RWPE1 (cell line): ENCODE measurements at places on chromosomes 11 and 22.

DNA sequence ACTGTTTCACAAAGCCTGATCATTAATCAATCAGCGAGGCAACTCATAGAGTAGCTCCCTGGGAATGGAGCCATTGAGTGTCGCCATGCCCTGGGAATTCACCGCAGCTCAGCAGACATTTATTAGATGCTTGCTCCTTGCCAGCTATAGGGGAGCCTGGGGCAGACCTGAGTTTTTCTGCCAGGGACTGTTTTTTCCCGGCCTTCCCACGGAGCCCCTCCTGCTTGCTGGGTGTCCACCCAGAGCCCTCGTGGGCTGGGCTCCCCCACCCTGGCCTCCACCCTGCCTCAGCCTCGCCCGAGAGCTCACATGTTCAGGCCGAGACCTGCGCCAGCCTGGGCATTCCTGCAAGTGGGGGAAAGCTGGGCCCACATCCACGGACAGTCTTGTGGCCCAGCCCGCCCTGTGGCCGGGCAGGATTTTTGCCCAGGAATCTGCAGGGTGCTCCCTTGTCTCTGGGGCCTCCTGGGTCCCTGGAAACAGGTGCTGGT, 64.9 kb downstream of the SMIM38 start:
- no peak for DNase-seq

DNA sequence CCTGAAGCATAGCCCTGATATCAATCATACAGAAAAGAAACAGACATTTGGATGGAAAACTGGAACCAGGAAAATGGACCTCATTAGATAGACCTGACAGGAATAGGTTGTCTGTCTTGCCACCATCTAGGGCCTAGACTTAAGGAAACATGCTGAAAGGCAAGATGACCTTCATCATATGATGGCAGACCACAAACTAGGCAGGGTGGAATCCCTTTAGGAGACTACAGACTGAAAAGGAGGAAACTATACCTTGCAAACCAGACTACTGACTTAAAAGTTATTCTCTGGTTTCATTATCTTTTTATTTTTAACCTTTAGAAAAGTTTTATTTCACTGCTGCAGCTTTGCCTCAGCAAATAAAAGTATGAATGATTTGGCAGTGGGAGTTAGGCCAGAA, 20.3 kb downstream of the SBF2 start:
- no peak for DNase-seq

GRCh38 chr11:106681435-106681834, 336.8 kb downstream of the GUCY1A2 start:
- no peak for DNase-seq

DNA sequence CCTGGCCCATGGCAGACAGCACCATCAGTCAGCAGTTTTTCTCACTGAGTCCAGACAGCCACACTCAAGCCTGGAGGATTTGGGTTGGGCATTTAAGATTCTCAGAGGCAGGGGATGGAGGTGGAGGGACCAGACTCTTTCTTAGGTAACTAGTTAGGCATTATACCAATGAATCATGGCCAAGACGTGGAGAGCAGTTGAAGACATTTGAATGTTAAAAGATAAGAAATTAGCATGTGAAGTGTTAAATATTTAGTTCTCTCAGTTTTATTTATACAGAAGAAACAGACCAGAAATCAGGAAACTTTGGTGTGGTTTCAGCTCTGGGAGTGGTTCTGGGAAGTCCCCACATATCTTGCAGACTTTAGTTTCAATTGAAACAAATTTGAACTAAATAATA, 9.9 kb downstream of the GTF2H1 start:
- no peak for DNase-seq

- DNase-seq: peak; percentile 72
Measured at GRCh38 chr11:88420165-88420791, 82.7 kb upstream of the CTSC start.

DNA sequence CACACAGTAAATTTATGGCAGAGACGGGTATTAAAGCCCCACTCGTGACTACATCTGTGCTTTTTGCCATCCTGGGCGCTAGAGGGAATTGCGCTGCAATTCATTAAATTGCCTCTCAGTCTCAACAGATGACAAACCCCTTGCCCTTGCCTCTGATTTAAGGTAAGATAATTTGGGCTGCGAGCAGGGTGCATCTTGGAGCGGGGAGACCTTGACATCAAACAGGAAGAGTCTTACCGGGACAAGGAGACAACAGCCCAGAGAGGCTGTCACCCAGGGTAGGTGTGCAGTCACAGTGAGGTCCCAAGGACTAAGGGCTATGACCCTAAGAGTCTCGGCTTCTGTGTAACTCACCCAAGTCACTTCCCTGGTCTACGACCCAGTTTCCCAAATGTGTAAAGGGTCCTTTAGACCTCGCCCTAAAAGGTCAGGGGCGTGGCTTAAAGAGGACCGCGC, 449 bp upstream of the TOM1 start:
- DNase-seq: peak; percentile 5

DNA sequence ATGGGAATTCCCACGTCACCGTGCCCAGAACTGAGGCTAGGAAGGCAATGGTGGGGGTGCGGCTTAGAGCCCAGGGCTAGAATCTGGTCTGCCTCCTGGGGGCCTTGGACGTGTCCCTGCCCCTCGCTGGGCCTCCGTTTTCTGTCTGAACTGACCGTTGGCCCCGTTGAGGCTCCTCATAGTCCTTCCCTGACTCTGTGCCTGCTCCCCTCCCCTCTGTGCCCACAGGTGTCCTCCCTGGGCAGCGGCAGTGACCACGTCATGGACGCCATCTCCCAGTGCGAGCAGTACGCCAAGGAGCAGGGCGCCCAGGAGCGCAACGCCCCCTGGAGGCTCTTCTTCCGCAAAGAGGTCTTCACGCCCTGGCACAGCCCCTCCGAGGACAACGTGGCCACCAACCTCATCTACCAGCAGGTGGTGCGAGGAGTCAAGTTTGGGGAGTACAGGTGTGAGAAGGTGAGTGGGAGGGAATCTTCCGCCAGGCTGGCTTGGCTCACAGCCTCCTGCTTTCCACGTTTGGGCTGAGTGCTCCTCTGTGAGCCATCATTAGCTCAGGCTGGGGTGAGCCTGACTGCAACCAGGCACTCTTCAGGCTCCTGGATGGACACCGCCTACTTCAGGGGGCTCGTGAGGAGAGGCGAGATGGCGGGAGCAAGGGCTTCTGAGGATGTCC, 63.9 kb downstream of the MYO7A start:
- DNase-seq: peak; percentile 81

- no peak for DNase-seq
Measured at GRCh38 chr11:64198511-64198910, 8.0 kb upstream of the FERMT3 start.

- peak; percentile 4 for DNase-seq
Measured at GRCh38 chr11:27013781-27014361, 20.0 kb downstream of the FIBIN start.

GRCh38 chr11:57764566-57764965, 3.0 kb downstream of the CTNND1 start:
- DNase-seq: no peak

DNA sequence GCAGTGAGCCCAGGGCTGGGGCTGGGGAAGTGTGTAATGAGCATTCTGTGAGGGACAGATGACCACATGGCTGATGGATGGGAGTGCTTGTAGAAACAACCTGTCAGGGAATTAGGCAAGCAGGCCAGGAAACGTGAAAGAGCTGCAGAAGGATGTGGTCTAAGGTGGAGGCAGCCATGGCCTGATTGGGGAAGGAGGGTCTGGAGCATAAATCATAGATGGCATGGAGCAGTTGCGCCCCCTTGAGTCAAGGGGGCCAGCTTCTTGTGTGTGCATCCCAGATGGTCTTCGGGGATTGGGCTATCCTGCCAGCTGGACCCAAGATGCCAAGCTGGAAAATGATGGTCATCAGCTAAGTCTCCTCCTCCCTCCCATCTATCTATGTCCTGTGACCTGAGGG, 119.4 kb upstream of the CLPB start:
- no peak for DNase-seq

DNA sequence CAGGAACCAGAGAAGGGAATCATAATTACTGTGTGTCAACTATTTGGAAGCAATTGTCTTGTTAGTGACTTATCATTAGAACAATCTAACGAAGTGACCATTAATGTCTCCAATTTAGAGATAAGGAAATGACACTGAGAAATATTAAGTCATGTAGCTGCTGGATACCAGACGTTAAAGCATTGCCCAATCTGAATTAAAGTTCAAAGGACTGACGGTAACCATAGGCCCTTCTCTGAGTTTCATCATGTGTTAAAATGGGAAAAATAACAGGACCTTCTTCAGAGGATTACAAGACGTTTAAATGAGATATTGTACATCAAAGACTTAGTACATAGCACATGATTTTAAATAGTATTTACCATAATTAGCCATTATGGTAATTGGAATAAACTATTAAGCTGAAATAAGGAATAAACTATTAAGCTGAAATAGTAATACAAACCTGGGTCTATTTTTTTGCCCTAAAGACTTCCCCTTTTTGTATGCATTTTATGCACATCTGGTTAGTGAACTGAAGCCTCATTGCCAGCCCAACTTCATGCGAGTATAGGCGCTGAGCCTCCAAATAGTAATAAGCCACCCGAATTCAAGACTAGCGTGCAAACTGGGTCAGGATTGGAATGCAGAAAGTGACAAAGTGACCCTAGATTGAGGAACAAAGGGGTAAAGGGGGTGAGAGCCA, 41.0 kb downstream of the GLYATL1 start:
- no peak for DNase-seq

GRCh38 chr22:21933910-21934309, 18.7 kb downstream of the PPM1F start:
- DNase-seq: no peak

GRCh38 chr11:97201743-97202612, 812.2 kb downstream of the JRKL start:
- no peak for DNase-seq

- no peak for DNase-seq
Measured at GRCh38 chr11:87753143-87753542, 422.1 kb downstream of the RAB38 start.

DNA sequence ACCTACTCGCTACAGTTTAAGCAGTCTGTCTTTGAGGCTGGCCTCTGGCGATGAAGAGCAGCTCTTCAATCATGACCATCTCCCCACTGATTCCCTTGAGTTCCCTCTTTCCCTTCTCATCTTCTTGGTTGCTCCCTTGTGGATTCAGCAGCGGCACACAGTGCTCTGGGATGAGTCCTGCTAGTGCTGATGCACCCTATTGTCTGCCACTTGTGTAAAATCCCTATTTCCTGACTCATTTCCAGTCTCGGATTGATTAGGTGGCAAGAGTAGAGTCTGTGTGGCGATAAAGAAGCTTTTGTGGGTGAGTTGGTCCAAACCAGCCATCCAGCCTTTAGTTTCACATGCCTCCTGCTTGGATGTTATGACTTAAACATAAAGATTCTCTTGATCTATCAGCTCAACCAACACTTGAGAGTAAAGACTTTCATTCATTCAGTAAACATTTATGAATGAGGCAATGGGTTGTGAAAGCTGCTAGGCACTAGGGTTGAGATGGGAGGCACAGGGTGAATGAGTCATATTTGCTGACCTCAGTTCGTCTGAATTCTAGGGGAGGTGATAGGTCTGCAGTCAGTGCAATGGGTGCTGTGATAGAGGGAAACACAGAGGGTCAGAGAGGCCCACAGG, 219.4 kb upstream of the RAG2 start:
- peak; percentile 30 for DNase-seq

DNA sequence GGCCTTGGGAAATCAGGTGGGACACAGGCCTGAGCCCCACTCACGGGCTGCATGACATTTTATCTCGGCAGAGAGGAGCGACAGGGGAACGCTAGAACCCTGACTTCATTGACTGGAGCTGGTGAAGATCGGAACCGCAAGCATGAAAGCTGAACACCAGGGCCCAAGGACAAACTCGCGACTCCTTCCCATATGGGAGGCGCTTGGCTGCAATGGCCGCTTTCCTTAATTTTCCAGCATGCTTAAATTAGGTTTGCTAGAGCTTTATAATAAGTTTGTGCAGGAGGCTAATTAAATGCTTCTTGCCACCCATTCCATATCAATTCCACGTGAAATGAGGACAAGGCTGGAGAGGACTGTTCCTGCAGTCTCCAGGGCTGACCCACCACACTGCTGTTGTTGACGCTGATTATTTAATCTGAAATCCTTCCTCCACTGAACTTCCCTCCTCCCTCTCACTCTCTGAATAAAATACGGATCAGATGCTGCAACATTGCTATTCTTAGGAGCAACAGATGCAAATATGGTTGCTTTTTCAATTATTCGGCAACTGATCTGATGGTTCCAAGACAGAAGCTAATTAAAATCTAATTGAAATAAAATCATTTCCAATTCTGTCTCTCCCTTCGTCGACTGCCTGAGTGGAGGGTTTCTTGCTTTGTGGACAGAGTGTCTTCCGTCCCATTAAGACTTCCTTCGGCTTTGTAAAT, 692.9 kb downstream of the OPCML start:
- no peak for DNase-seq

DNA sequence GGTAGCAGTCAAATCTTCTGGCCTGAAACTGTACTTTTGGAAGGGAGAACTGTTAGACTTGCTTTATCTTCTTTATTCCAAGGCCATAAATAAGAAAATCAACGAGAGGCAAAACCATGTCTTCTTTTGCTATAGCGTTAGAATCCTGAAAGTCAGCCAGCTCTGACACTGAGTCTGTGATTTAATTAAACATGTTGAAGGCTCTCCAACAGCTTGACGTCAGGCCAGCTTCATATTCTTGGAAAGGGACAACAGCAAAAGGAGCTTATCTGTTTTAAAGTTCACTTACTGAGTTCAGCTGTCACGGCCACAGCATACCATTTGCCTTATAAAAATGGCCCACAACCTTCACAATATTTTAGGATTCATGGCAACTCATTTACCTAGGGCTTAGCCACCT, 131.0 kb upstream of the LDLRAD3 start:
- DNase-seq: no peak

DNA sequence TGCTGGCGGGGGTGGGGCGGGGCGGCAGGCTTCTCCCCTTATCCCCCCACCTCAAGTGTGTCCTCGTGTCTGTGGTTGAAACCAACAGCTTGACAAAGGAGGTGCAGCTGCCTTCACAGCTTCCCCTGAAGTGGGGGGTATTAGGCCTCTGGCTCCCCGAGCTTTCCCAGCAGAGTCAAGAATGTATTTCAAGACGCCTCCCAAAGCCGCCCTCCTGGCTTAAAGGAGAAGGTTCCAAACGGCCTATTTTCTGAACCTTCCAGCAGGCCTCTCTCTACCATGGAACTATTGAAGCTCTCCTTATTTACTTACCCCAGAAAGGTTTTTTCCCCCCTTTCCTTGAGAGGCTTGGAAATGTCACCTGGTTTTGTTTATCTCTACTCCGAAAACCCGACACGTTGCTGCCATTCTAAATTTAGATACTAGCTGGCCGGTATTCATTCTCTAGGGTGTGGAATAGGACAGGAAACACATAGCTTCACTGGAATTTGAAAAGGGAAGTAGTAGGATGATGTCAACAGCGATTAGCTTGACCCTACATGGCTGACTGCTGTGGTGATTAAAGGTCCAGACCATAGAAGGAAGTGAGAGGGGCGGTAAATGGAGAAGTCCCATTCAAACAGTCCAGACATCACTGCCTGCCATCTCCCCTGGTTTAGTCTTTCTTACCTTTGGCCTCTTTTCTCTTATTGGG, 671 bp upstream of the PICALM start:
- DNase-seq: peak; percentile 75

- no peak for DNase-seq
Measured at GRCh38 chr11:93532281-93532789, 10.9 kb downstream of the SMCO4 start.
